ENCODE measurements at places on chromosomes 4 and X. TPM values are rescaled to one million over a fixed set of nuclear protein-coding genes. Genes with fewer than 3 reads are reported as not detected.

Gene F9
- total RNA-seq = not detected

Gene PABPC5
- not detected for total RNA-seq

Gene CLIC2
- total RNA-seq = not detected

Gene KDR
- not detected for total RNA-seq

Gene RAB9B
- 0.15 TPM for total RNA-seq

Gene GUCY1B1
- total RNA-seq = not detected

Gene DCAF8L1
- not detected for total RNA-seq

Gene REPS2
- 0.15 TPM for total RNA-seq

Gene SERPINA7
- not detected for total RNA-seq

Gene TLR10
- not detected for total RNA-seq

Gene PNCK
- total RNA-seq = 0.26 TPM

Gene GAGE2A
- total RNA-seq = not detected

Gene MAGEA10
- not detected for total RNA-seq

Gene DCAF12L2
- not detected for total RNA-seq

Gene FRMD7
- not detected for total RNA-seq

Gene HERC5
- total RNA-seq = not detected

Gene MAGT1
- 74.3 TPM for total RNA-seq

Gene CXCL10
- total RNA-seq = not detected

Gene RHOXF2B
- not detected for total RNA-seq

Gene TCEAL2
- not detected for total RNA-seq

Gene USP26
- not detected for total RNA-seq

Gene EXOC1L
- not detected for total RNA-seq

Gene PRR32
- total RNA-seq = not detected

Gene SPATA18
- total RNA-seq = 12.9 TPM

Gene STK32B
- total RNA-seq = 0.32 TPM

Gene TSPAN7
- total RNA-seq = not detected

Gene ADH7
- not detected for total RNA-seq

Gene WWC2
- 111 TPM for total RNA-seq

Gene CNGA1
- total RNA-seq = not detected

Gene FOXR2
- total RNA-seq = not detected

Gene SORCS2
- total RNA-seq = 0.02 TPM

Gene PPP1R2C
- not detected for total RNA-seq

Gene MAOB
- not detected for total RNA-seq

Gene BANK1
- 0.29 TPM for total RNA-seq

Gene AKAP14
- total RNA-seq = not detected

Gene SMR3B
- not detected for total RNA-seq

Gene FGF5
- total RNA-seq = 545 TPM

Gene FGD1
- total RNA-seq = 16.9 TPM

Gene FAM47A
- total RNA-seq = not detected

Gene UGT2B15
- total RNA-seq = not detected

Gene CXCL1
- total RNA-seq = 0.71 TPM

Gene ADGRA3
- 18.6 TPM for total RNA-seq

Gene NUDT11
- total RNA-seq = 5.8 TPM

Gene STBD1
- total RNA-seq = 5.6 TPM

Gene FMR1
- total RNA-seq = 17.7 TPM

Gene FDCSP
- not detected for total RNA-seq

Gene FAM184B
- total RNA-seq = not detected

Gene ZNF157
- not detected for total RNA-seq

Gene IQCM
- total RNA-seq = not detected

Gene GDPD2
- total RNA-seq = not detected

Data from HFFc6 (cell line).